SHP77 treated with DMSO at 0.1 percent for 48 hours (cell line): ENCODE measurements at places on chromosomes 3 and 15.

- DNase-seq = no peak
Observed at GRCh38 chr15:75172284-75172820, 29.3 kb upstream of the C15orf39 start.

DNA sequence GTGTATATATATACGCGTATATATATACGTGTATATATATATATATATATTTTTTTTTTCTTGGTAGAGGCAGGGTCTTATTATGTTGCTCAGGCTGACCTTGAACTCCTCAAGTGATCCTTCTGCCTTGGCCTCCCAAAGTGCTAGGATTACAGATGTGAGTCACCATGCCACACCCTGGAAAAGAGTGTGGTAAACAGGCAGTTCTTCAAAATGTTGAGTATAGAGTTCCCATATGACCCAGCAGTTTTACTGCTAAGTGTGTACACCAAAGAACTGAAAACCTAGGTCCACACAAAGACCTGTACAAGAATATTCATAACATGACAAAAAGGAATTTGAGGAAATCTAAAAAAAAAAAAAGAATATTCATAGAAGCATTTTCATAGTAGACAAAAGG is 71.8 kb upstream of the GCNT3 start:
- DNase-seq = no peak

GRCh38 chr3:36591959-36592358 is 172.4 kb downstream of the DCLK3 start:
- no peak for DNase-seq

GRCh38 chr3:58408906-58409305 is 24.7 kb downstream of the PDHB start:
- no peak for DNase-seq

DNA sequence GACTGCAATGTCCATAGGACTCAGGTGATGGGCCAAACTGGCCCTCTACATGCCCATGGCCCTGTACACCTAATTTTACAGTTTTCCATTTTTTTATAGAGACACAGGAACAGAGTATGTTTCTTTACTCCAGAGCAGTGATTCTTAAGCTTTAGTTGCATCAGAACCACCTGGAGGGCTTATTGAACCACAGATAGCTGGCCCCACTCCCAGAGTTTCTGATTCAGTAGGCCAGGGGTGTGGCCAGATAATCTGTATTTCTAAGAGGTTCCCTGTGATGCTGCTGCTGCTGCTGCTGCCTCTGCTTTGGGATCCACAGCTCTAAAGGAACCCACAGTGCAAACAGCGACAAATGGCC is 5.1 kb downstream of the RBP1 start:
- DNase-seq = no peak

GRCh38 chr3:185063431-185063830 is 89.4 kb downstream of the C3orf70 start:
- DNase-seq = no peak

GRCh38 chr3:32421991-32422859 is 30.6 kb downstream of the CMTM7 start:
- peak; percentile 24 for DNase-seq

GRCh38 chr15:92553317-92553716 is 102.3 kb downstream of the FAM174B start:
- DNase-seq = no peak

- DNase-seq = no peak
Observed at GRCh38 chr3:43692971-43693370, 2.2 kb downstream of the ABHD5 start.

DNA sequence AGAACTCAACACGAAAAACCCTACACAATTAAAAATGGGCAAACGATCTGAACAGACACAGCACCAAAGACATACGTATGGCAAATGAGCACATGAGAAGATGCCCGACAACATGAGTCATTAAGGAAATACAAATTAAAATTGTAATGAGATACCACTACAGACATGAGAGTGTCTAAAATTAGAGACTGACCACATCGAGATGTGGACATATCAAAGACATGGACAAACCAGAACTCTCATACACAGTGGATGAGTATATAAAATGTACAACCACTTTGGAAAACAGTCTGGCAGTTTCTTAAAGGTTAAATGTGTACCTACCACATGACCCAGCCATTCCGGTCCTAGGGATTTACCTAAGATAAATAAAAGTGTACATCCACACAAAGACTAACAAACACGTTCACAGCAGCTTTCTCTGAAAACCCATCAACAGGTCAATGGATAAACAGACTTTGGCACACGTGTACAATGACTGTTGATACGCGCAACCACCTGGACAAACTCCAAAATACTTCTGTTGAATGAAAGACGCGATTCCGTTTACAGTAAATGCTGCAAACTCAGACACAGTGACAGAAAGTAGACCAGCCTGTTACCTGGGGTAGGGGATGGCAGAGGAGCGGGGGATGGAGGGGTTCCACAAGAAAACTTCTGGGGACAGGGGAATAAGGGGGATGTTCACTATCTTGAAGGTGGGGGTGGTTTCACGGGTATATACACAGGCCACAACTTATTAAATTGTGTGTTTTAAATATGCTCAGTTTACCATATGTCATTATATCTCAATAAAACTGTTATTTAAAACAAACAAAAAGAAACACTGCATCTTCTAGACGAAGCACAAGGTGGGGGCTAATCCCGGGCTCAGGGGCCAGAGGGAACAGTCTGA is 2.1 kb downstream of the TNK2 start:
- DNase-seq = no peak

GRCh38 chr3:17678116-17678741 is 64.2 kb downstream of the TBC1D5 start:
- DNase-seq = no peak

- DNase-seq = no peak
Observed at GRCh38 chr3:98359993-98360675, 6.5 kb downstream of the OR5K4 start.

- DNase-seq = no peak
Observed at GRCh38 chr3:127800508-127800907, 21.8 kb downstream of the MGLL start.

DNA sequence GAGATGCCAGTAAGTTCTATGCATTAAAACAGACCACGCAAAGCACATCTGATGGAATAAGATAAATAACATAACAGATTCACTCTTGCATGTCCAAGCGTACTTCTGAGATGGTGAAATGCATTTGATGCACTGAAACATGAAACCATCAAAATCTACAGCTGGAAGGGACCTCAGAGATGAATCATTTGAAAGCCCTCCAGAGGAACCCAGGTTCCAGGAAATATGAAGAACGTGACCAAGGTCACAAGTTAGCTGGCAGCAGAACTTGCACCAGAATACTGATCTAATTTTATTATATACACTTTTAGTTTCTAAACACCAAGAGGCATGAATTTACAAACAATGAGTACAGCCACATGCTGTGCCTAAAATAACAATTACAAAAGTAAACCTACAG is 957.1 kb downstream of the FHIT start:
- no peak for DNase-seq

DNA sequence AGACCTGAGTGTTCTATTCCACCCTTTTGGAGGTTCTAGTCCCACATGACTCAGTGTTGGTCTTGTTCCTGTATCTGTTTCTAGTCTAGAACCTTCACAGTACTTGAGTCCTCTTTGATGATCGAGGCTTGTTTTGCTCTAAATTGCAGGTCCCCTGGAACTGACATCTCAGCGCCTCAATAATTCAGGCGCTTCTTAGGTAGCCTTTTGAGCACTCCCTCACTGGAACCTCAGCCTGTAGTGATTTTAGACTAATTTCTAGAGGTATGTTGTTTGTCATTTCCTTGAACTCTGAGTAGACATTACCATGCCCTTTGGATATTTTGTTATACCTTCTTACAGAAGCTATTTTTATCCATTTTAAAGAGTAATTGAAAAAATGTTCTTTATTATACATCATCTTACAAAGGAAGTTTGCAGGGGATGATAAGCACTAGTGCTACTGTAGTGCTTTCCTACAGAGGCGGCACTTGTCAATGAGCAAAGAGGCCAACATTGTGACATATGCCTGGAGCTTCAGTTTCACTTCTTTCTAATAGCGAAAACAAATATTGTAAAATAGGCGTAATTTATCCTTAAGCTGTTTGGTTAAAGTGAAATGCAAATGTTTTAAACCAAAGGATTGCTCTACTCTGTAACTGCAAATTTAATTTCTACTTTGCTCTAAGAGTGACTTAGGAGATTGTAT is 75.7 kb downstream of the EFL1 start:
- no peak for DNase-seq

DNA sequence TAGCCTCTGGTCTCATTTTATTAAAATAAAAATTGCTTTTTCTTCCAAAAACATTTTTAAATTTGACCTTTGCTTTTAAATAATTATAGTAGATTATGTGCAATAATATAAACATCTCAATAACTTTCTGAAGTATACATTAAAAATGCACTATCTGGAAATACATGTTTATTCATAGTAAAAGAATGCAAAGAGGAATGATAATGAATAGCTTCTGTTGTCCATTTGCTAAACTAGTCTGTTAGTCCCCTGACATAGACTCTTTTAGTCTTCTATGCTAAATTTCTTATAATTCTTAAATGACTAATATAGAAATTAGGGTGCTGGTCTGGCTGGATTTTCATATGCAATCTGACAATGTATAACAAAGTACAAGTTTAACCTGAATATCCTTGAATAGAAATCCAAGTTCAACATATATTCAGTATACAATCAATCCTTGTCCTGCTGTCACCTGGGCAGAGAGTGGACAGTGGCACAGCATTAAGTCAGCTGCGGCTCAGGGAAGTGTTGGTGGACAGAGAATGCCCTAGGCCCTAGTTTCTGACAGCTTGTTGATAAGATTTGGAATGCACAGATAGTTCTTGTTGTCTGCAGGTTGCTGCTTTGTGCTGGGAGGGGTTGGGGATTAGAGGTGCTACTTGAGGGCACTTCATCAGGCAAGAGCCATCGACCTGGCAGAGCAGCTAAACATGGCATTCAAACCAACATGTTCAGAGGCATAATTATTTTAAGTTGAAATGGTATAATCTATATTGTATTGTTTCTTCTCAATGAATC is 161.7 kb downstream of the MBNL1 start:
- DNase-seq = no peak

DNA sequence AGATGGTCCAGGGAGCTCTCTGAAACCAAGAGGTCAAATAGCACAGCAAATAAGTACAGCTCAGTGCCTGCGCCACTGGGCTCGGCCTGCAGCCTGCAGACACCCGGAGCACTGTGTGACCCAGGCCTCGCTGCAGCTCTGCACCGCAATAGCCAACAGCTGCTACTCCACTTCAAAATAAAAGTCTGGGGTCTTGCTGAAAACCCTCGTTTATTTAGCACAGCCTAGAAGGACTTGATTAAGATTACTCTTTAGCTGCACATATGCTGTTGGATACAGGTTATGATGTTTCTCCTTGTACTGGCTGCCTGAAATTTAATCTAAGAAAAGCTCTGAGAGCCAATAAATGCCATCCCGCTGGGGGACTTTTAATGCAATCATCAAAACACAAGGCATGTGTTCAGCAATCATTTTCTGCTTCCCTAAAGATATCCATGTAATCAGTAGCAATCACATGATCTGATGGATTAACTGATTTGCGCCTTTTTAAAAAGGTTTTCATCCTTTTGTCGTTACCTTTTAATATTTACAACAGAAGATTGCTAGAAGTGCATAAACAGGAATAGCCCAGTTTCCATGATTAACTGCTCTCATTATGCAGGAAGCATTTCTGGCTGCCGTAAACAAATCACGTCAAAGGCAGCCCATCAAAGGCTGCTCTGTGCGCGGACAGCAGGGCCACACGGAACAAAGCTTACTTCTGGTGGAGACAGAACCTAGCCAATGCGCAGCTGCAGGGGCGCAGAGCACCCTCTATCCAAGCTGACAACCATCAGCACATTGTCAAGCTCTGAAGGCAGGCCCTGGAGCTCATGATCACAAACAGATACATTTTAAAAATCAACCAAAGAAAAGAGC is 58.8 kb downstream of the CLASP2 start:
- peak; percentile 86 for DNase-seq

- DNase-seq = peak; percentile 86
Observed at GRCh38 chr3:31011380-31011779, 116.9 kb upstream of the GADL1 start.

DNA sequence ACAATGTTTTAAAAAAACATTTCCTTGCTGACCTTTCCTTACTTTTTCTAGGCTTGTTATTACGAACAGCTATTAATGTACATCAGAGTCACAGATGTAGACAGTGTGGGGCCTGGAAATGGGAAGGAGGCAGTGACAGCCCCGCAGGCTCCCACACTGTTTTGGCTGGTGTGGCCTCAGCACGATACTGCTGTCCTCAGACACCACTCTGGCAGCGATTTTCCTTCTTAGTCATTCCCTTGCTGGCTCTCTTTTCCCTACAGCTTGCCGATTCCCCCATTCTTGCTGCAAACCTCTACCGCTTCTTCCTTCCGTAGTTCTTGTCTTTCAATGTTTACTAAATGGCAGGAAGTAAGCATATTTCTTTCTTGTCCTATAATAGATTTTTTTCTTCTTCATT is 113.1 kb downstream of the ABI3BP start:
- DNase-seq = no peak

GRCh38 chr15:90055182-90055581 is 47.1 kb downstream of the IDH2 start:
- no peak for DNase-seq

- DNase-seq = no peak
Observed at GRCh38 chr3:125317761-125318160, 57.4 kb downstream of the ZNF148 start.

- no peak for DNase-seq
Observed at GRCh38 chr15:81930582-81931369, 115.0 kb downstream of the MEX3B start.

- no peak for DNase-seq
Observed at GRCh38 chr3:23805210-23805632, 534 bp upstream of the UBE2E1 start.

DNA sequence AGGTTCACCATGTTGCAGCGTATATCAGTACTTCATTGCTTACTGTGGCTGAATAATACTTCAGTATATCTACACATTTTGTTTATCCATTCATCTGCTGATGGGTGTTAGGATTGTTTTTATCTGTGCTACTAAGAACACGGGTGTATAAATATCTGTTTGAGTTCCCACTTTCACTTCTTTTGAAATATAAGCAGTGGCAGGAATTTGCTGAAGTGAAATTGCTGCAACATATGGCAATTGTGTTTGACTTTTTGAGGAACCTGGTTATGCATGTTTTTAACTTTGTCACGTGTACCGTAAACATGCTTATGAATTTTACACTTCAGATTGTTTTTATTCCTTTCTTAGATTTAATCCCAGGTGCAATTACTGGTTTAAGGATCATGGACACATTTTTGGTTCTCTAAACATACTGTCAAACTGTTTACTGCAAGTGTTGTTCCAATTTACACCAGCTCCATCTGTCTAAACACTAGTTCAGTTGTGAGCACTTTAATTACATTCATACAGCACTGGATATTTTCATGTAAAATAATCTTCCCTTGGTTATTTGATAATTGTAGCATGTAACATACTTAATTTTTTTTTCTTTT is 23.1 kb downstream of the TRAK1 start:
- DNase-seq = no peak

DNA sequence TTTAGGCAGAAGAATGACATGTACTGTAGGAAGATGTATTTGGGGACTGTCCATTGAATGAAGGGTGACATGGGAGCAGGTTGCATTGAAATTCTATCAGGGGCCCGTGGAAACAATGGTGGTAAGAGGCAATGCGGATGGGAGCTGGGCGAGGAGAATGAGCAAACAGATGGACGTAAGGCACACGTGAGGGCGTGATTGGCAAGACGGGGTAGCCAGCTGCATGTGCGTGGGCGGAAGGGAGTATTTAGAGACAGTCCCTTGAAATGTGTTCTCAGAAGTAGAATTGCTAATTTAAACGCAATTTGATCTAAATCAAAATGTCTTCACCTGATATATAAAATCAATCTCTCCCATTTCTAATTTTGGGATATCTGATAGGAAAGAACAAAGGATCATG is 62.3 kb downstream of the MEX3B start:
- no peak for DNase-seq
